A549 treated with dexamethasone at 1 μM for 4 hours (cell line): ENCODE measurements at places on chromosomes 1 and 21. TPM values are rescaled to one million over a fixed set of nuclear protein-coding genes. Genes with fewer than 3 reads are reported as not detected.

The TCP10L gene
- total RNA-seq: 0.37 to 0.75 TPM (median 0.59 TPM) in 5 replicates

The CTSS gene
- 15.1 to 17.0 TPM (median 16.4 TPM) in 5 replicates for total RNA-seq

The ADORA1 gene
- total RNA-seq: 0.46 to 0.94 TPM (median 0.67 TPM) in 5 replicates

The VHLL gene
- total RNA-seq: not detected in 5 replicates

The TMEM82 gene
- total RNA-seq: 0.05 TPM in 1 of 5 replicates, not detected in the others

The SHISA4 gene
- total RNA-seq: 12.2 to 19.4 TPM (median 17.2 TPM) in 5 replicates

The RGL1 gene
- 0.71 to 0.99 TPM (median 0.73 TPM) in 5 replicates for total RNA-seq

The CLCA1 gene
- total RNA-seq: 0.04 TPM in 1 of 5 replicates, not detected in the others

The GBP7 gene
- not detected in 5 replicates for total RNA-seq

The HRNR gene
- total RNA-seq: not detected in 5 replicates

The BARHL2 gene
- not detected in 5 replicates for total RNA-seq

The TMEM269 gene
- total RNA-seq: 0.05 to 0.11 TPM (median 0.08 TPM) in 5 replicates

The ZNF695 gene
- 2.0 to 2.7 TPM (median 2.5 TPM) in 5 replicates for total RNA-seq

The MLLT11 gene
- 11.9 to 15.4 TPM (median 14.5 TPM) in 5 replicates for total RNA-seq

The FAM72C gene
- total RNA-seq: 4.6 to 6.2 TPM (median 5.7 TPM) in 5 replicates

The LRRC53 gene
- total RNA-seq: not detected in 5 replicates

The NEGR1 gene
- total RNA-seq: not detected in 5 replicates

The SH3BGRL3 gene
- total RNA-seq: 113 to 153 TPM (median 142 TPM) in 5 replicates

The NR1I3 gene
- total RNA-seq: not detected in 5 replicates

The ATF3 gene
- total RNA-seq: 20.8 to 37.6 TPM (median 26.9 TPM) in 5 replicates

The KPRP gene
- not detected in 5 replicates for total RNA-seq

The FAM43B gene
- total RNA-seq: 2.7 to 4.5 TPM (median 3.6 TPM) in 5 replicates

The SPATA1 gene
- 0.53 to 1.7 TPM (median 1.1 TPM) in 5 replicates for total RNA-seq

The LAMB3 gene
- total RNA-seq: 14.4 to 21.7 TPM (median 19.4 TPM) in 5 replicates

The CLCA2 gene
- total RNA-seq: 0.02 TPM in 1 of 5 replicates, not detected in the others

The KCNK2 gene
- total RNA-seq: 0.08 to 0.09 TPM (median 0.08 TPM) in 3 of 5 replicates, not detected in the others

The PLPP3 gene
- 19.7 to 26.2 TPM (median 22.9 TPM) in 5 replicates for total RNA-seq

The FCRLB gene
- total RNA-seq: 1.1 to 1.6 TPM (median 1.4 TPM) in 5 replicates

The DLGAP3 gene
- total RNA-seq: 0.15 to 0.38 TPM (median 0.21 TPM) in 5 replicates

The DIO1 gene
- total RNA-seq: 0.06 TPM in 1 of 5 replicates, not detected in the others

The OR13G1 gene
- not detected in 5 replicates for total RNA-seq

The S100B gene
- total RNA-seq: not detected in 5 replicates

The GPR153 gene
- total RNA-seq: 4.0 to 6.7 TPM (median 6.0 TPM) in 5 replicates

The ZSCAN20 gene
- 1.6 to 2.4 TPM (median 1.9 TPM) in 5 replicates for total RNA-seq

The TESK2 gene
- 0.10 to 0.29 TPM (median 0.18 TPM) in 5 replicates for total RNA-seq

The ZNF683 gene
- total RNA-seq: not detected in 5 replicates

The OR2T29 gene
- not detected in 5 replicates for total RNA-seq

The OR2T1 gene
- not detected in 5 replicates for total RNA-seq

The C1QTNF12 gene
- total RNA-seq: 0.70 to 2.4 TPM (median 1.5 TPM) in 5 replicates

The FCMR gene
- total RNA-seq: 5.0 to 6.0 TPM (median 5.3 TPM) in 5 replicates

The RTCA gene
- 21.6 to 24.4 TPM (median 23.2 TPM) in 5 replicates for total RNA-seq

The LCK gene
- total RNA-seq: 0.07 to 0.11 TPM (median 0.09 TPM) in 3 of 5 replicates, not detected in the others

The LEPR gene
- 2.0 to 3.9 TPM (median 3.1 TPM) in 5 replicates for total RNA-seq

The SPRR1A gene
- total RNA-seq: not detected in 5 replicates

The ZNF281 gene
- total RNA-seq: 41.2 to 61.5 TPM (median 52.7 TPM) in 5 replicates

The KIF14 gene
- total RNA-seq: 7.8 to 12.8 TPM (median 11.5 TPM) in 5 replicates

The CYP2J2 gene
- total RNA-seq: 0.07 to 0.15 TPM (median 0.10 TPM) in 4 of 5 replicates, not detected in the other

The LCE3D gene
- 2.1 to 4.5 TPM (median 3.6 TPM) in 5 replicates for total RNA-seq

The SLC6A9 gene
- 8.6 to 15.1 TPM (median 14.3 TPM) in 5 replicates for total RNA-seq

The VTCN1 gene
- 0.04 to 0.07 TPM (median 0.05 TPM) in 4 of 5 replicates, not detected in the other for total RNA-seq

The LCE1C gene
- total RNA-seq: 0.14 TPM in 1 of 5 replicates, not detected in the others

The NR0B2 gene
- total RNA-seq: 0.09 to 0.11 TPM (median 0.10 TPM) in 3 of 5 replicates, not detected in the others

The ADORA3 gene
- total RNA-seq: not detected in 5 replicates

The FAM163A gene
- total RNA-seq: not detected in 5 replicates

The ALX3 gene
- not detected in 5 replicates for total RNA-seq

The FPGT gene
- 4.1 to 9.9 TPM (median 7.5 TPM) in 5 replicates for total RNA-seq
